ENCODE measurements at places on chromosomes 2 and 18. TPM values are rescaled to one million over a fixed set of nuclear protein-coding genes. Genes with fewer than 3 reads are reported as not detected.

GRCh38 chr2:130875935-130876334, 39.2 kb downstream of the ARHGEF4 start:
- DNase-seq: no peak

DNA sequence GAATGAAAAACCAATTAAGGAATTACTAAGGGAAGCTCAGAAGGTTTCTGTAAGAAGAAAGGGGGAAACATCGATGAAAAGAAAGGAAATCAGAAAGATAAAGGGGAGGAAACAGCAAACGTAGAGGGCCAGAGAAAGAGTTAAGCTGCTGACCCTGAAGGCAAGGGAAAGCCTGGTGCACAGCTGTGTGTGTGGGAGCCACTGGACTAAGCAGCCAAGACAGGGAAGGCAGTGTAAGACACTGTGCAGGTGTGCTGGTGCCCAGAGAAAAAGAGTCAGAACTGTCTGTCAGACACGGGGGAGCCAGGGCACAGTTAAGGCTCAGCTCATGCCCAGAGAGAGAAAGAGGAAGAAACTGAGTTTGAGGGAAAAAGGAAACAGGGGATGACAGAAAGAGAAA, 104.0 kb downstream of the HIBCH start:
- no peak for DNase-seq

GRCh38 chr2:158489366-158490112, 32.8 kb downstream of the PKP4 start:
- DNase-seq: no peak

DNA sequence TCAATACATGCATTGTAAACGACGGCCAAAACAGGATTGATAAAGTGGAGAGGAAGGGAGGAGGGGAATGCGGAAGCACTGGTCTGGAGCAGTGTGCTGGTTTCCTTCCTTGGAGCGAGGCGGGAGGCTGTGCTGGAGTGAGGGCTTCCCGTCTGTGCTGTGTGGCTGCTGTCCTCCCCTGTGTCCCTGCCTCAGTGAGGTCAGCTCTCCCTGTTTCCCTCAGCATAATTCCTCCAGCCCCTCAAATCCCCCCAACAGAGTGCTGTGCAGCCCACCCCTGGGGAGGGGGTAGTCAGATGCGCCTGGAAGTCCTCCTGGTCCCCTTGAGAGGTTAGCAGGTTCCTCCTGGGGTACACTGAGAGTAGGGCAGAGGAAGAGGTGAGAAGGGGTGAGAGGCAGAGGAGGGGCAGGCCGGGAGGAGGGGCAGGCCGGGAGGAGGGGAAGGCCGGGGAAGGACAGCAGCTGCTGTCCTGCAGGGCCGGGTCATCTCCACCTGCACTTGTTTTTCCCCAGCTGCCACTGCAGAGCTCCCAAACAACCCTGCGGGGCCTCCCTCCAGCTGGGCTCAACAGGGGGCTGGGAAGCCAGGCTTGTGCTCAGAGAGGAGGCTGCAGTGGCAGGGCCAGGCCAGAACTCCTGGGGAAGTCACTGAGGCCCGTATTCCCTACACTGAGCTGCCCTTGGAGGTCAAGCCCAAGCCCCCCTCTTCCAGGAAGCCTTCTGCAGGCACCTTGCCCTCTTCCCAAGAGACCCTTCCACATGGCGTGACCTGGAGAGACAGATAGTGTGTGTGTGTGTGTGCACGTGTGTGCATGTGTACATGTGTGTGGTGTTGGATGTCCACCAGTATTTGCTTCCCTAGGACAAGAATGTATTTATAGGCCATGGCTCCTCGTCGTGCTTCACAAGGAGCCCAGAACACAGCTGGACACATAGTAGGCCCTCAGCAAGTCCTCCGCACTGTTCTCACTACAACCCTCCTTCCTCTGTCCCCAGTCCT, 13.2 kb upstream of the ATP6V1B1 start:
- no peak for DNase-seq

DNA sequence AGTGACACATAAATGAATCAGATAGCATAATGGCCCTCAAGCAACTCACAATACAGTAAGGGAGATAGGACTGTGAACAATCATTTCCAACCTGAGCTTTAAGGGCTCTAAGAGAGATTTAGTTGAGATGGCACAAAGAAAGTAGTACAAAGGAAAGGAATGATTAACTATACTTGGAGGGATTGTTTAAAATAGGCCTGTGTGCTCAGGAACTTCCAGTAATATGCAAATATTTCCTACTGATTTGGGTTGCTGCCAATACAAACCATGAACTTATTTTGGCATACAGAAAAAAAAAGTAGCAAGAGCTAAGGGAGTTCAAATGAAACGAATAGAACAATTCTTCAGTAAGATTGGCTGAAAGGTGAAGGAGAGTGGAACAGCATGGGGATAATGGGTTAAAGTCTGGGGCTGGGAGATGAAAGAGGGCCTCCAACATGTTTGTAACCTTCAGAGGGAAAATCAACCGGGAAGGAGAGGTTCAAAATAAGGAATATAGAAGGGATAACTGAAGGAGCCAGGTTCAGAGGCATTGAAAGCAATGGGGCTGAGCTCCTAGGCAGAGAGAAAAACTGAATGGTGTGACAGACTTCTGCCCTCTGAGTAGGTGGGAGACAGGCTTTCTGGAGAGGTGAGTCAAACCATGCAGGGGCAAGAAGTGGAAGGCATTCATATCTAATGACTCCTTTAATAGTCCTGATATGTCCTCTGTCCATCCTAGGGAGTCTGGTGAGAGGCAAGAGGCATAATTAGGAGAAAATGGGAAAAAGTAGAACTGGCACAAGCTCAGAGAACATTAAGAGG, 83.5 kb downstream of the DNAH7 start:
- DNase-seq: no peak

GRCh38 chr2:45964223-45964841, 312.9 kb downstream of the PRKCE start:
- DNase-seq: peak; percentile 100

CCDC178 gene
- 0.19 TPM for total RNA-seq

GRCh38 chr2:230987137-230988020, 8.5 kb upstream of the SPATA3 start:
- DNase-seq: peak; percentile 77

EN1 gene
- total RNA-seq: not detected
